ENCODE measurements at places on chromosomes 3 and 15.
A peak's percentile ranks its signal among the peaks of the same experiment; 100 is the strongest.

DNA sequence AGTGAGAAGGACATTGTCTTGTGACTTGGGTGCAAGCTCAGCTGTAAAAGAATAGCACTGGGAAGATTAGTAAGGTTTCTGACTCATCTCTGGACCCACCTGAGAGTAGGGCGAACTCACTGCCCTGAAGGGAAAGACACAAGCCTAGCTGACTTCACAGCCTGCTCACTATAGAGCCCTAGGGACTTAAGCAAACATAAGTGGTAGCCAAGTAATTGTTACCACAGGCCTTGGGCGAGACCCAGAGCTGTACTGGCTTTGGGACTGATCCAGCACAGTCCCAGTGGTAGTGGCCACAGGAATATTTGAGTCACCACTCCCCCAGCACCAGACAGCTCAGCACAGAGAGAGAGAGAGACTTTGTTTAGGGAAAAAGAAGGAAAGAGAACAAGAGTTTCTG lies 429.9 kb downstream of the TBL1XR1 start:
- DNase-seq = peak; percentile 88

DNA sequence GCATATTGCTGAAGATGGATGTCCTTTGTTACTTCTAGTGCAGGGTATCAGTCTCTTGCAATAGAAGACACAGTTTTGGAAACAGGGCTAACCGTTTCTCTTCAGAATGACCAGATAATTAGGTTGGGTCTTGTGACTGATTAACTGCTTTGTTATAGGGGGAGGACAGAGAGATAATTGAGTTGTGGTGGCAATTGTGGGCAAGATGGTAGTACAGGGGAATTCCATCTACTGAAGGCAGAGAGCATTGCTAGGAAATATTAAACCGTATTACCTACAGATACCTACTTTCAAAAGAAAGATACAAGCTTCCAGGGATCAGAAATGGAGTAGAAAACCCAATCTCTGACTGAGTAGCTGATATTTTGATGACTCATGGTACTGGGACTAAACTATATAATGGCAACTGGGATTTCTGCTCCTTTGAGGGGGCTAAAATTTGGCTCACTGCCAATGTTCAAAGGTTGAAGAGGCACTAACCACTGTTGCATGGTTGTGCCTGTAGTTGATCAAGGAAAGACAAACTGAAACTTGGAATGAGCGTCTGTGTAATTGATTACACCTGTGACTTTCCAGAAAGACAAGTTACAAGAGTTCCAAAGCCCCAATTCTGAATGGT lies 4.2 kb downstream of the PRR23B start:
- DNase-seq = no peak

- DNase-seq = no peak
These were observed 71.1 kb downstream of the MRPL46 start for GRCh38 chr15:88395872-88396781.

- no peak for DNase-seq
These were observed 78.9 kb upstream of the DGKG start for GRCh38 chr3:186440891-186441290.

- DNase-seq = no peak
These were observed at the start of gene ZNF502 for GRCh38 chr3:44712455-44713075. ZNF502 (plus strand) TSS chr3:44712660; CDS start chr3:44720262, 7,602 bp downstream.

DNA sequence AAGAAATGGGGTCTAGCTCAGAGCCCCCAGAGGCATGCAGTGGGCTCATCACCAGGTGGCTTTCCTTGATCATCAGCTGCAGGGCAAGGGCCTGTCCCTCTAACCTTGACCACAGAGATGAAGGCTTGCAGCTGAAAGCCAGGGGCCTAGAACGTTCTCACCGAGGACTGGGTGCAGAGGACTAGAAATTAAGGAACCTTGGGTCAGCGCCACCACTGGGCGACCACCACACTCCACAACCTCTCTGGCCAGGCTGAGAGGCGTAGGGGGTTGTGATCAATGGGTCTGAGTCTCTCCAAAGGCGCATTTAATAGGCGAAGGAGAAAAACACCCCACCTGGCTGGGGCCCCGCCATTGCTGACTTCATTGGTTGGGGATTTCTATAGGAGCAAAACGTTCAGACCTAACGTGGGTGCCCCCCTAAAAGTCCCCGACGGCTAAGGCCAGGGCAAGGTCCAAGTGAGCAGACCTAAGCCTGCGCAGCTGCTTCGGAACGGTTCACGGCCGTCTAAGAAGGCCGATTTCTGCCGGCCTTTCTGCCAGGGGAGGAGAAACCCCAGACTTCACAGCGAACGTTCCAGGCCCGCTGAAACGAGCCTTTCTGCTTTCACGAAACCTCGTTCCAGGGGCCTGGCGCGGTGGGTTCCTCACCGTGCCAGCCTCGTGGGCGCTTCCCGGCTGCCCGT lies 915 bp downstream of the BCL2L10 start:
- no peak for DNase-seq

DNA sequence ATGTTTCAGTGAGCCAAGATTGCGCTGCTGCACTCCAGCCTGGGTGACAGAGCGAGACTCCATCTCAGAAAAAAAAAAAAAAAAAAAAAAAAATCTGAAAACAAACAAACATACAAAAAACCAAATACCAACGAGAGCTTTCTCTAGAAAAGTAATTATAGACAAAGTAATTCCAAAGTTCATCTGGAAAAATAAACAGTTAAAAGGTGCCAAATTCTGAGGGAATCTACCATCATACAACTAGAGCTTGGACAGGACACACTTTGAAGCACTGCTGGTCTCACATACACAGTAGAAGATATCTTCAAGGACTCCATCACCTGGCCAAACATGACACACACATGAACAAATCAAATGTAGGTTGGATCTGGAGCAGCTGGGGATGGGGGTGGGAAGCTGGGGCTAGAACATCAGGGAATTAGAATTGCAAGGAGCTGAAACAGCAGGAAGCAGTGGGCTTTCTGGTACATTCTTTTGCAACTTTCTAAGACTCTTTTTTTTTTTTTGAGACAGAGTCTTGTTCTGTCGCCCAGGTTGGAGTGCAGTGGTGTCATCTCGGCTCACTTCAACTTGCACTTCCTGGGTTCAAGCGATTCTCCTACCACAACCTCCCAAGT lies 41.1 kb upstream of the CTSH start:
- no peak for DNase-seq

- DNase-seq = no peak
These were observed at the start of gene LCTL for GRCh38 chr15:66565741-66566144. LCTL (minus strand) TSS chr15:66565998; CDS start chr15:66565365, 633 bp downstream.

DNA sequence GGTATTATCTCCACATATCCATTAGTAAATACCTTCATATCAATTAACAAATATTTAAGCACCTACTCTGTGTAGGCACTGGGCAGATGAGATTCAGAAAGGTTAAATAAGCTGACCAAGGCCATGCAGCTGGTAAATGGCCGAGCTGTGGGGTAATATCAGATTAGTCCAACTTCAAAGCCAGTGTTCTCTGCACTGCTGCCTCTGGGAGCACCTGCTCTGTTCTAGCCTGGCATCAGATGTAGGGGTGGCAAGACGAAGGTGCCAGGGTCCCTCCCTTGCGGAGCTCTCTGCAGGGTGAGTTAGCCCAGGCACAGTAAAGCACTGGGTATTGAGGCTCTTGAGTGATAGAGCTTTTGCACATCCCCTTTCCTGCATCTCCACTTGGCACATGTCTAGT lies 5.5 kb downstream of the TATDN2 start:
- DNase-seq = no peak

DNA sequence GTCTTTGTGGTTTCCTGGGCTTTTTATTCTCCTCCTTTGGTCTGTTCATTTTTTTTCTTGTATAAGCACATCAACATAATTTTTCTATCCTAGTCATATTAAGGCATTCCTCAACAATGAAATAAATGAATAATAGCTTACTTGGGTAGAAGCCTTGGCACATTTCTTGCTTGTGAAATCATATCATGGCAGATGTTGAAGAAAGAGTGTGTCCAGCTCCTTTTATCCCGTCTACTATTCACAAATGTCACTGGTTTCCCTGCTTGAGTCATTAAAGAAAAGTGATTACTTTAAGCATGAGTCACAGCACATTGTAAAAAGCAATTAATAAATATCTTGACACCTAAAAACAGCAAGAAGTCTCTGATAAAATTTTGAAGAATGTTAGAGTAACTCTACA lies 42.1 kb downstream of the MINAR1 start:
- no peak for DNase-seq

GRCh38 chr3:37519661-37520060 lies 342.0 kb upstream of the CTDSPL start:
- no peak for DNase-seq

GRCh38 chr3:132654721-132655120 lies 4.9 kb downstream of the ACAD11 start:
- DNase-seq = no peak

DNA sequence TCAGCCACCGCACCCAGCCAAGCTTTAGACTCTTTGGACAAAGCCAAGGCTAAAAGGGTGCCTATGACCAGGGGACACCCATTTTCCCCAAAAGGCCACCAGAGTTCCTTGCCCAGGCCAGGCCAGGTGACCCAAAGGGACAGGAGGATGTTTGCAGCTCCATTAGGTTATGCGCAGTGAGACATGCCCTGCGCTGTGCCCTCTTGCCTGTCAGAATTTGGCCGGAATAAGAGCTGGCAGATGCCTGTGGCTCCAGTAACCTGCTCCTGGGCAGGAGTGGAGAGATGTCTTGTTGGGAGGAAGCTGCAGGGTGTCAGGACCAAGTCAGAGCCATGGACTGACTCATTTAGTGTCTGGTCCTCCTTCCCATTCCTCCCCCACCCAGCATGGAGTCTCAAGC lies 20.5 kb downstream of the DNASE1L3 start:
- no peak for DNase-seq

- no peak for DNase-seq
These were observed 33.1 kb downstream of the FLNB start for GRCh38 chr3:58041182-58041825.

DNA sequence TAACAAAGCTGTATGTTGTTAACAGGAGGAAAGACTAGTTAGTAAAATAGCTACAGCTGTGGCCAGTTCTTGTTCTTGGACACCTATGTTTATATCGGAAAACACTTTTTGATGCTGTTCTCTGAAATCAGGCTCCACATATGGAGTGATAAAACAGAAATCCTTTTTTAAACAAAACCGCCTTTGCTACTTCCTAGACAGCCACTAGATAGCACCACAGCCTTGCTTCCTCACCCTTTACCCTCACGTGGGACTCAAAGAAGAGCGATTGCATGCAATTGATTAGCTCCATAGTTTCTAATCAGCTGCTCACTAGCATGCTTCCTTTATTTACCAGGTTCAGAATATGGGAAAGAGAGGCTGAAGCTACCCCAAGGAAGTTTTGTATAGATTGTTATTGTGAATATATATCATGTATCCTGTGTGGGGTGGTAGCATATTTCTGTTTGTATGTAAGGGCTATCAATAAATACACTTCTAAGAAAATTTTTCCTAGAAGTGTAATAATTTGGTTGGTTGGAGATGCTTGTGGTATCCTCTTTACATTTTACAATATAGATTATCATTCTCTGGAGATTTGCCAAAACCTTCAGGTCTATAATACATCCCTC lies 4.3 kb upstream of the MTFMT start:
- peak; percentile 41 for DNase-seq

Measured in T47D (cell line).